EL (cell line): ENCODE measurements at places on chromosomes 16 and 17.

GRCh38 chr17:50051606-50052005 is 4.3 kb upstream of the ITGA3 start:
- peak; percentile 39 for DNase-seq

DNA sequence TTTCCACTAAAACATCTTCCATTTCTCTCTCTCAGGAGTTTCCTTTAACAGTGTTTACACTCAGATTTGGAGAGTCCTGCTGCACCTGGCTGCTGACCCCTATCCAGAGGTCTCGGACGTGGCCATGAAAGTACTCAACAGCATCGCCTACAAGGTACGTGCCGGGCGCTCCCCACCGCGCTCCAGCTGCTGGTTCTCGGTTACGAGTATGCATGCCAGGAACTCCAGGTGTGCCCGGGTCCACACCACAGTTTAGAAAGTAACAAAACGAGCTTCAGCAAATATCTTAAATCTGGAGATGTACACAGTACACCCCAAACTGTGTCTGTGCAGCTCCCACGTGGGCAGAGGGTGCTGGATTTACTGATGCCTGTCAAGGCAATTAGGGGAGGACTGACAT is 82.9 kb upstream of the CHMP6 start:
- DNase-seq, result no peak

- peak; percentile 20 for DNase-seq
These were observed 34.1 kb upstream of the CDC6 start for GRCh38 chr17:40253565-40253964.

DNA sequence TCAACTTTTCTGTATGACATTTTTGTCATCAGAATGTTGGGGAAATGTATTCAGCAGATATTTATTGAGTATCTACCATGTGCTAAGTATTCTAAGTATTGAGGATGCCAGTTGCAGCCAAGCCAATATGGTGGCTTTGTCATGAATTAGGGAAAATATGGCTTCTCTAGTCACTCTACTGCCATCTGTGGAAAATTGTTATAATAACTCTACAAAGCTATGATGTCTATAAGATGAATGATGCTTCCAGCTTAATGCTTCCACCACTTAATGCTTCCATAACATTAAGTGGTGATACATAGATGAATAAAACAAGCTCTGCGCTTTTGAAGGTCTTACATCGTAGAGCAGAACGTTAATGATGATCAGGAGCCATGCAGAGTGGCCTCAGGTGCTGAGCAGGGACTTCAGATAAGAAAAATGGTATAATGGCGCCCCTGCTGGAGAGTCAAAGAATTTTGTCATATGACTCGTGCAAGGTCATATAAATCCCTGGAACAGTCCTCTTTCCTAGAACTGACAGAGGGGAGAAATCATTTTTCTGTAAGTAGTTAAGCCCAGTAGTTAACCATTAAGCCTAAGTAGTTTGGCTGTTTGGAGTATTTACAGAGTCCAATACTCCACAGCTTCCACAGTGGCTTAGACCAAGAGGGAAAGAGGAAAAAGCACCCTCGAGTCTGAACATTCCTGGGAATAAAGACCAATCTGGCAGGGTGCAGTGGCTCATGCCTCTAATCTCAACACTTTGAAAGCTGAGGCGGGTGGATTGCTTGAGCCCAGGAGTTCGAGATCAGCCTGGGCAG is 2.7 kb upstream of the TMIGD1 start:
- peak; percentile 66 for DNase-seq

DNA sequence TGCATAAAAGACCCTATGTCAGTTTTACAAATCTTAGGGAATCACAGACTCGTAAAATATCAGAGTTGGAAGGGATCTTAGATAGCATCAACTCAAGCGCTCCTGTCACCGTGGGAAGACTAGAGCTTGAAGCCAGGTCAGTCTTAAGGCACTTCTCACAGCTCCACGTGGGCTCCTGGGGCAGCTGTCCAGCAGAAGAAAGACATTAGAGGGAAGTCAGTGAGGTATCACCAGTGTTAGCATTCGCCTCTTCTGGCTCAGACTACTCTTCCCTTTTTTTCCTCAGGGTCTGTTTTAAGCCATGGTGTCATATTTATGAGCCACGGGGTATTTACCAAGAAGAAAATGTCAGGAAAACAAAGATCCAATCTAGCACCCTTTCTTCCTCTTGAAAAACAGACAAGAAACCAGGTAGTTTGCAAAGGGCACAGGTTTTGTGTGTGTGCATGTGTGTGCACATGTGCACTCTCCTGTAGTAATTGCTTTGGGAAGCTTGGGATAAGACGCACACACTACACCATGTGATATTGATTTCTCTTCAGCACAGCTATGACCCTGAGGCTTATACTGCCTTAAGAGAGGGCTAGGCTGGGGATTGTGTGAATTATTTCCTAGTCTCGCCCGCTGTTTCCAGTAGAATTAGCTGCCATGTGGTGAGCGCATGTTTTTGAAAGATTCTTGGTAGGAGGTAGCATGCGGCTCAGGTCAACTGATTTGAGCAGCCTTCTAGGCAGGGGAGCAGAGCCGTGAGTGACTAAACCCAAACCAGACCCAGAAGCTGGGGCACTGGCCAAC is 61.0 kb upstream of the ELAC2 start:
- DNase-seq, result no peak

DNA sequence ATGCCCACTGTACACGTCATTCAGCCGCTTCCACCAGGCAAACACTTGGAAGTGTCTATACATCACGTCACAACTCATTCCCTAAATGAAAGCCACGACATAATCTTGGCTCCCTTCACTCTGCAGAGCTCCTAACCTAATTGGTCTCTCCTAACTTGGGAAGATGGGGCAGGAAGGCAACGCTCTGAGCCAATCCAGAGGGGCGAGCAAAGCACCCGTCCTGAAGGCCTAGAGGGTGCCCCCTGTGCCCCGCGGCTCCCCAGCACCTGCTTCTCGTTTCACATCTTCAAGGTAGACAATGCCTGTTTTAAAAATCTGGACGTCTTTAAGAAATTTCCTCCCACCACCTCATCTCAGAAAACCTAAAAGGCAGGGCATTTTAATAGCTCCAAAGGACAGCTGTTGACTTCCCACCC is 1.0 kb downstream of the CSNK2A2 start:
- DNase-seq, result peak; percentile 11

DNA sequence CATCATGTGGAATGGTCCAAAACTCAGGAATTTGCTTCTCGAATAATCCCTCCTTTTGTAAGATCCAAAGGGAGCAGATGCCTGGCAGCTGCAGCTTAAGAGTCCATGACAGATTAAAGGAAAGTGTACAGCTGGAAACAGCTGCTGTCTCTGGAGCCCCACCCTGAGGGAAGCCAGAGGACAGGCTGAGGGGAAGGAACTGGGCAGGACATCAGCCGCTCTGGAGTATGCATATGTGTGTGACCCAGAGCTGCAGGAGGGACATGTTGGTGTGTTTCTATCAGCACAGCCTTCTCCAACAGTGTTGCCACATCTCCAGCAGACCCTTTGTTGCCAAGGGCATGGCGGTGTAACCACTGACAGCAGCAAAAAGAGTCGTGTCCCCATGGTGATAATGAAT is 46.2 kb downstream of the CYB561 start:
- no peak for DNase-seq

DNA sequence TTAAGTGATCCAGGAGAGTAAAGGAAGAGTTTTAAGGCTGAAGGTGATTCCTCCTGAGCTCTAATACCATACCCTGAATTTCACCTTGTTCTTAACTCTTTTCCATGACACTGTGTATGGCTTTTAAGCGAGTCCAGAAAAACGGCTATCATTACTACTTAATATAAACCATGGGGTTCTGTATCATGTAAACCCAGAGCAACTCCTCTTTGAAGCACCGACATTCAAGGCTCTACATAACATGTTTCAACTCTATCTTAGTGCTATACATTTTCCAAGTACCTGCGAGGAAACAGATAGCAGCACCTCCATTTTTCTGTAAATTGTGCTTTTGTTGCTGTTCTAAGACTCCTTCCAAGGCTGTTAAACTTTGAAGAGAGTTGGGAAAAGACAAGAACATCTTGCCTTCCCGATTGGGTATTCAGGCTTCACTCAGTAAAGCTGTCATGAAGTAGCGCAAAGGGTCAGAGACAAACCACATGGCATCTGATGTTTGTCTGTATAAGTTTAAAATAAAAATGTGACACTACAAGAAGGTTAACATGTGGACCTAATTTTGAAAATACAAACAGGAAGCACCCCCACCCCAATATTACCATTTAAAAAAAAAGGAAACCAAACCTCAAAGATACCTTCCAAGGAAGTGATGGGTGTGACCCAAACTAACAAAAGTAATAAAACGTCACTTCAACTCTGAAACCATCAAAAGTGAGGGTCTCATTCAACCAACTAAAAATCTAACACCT is 3.9 kb downstream of the STAT5B start:
- DNase-seq, result no peak

- no peak for DNase-seq
These were observed 6.6 kb downstream of the LPO start for GRCh38 chr17:58244963-58245362.

- peak; percentile 20 for DNase-seq
These were observed 24.4 kb downstream of the ATP6V0D1 start for GRCh38 chr16:67456391-67457081.

DNA sequence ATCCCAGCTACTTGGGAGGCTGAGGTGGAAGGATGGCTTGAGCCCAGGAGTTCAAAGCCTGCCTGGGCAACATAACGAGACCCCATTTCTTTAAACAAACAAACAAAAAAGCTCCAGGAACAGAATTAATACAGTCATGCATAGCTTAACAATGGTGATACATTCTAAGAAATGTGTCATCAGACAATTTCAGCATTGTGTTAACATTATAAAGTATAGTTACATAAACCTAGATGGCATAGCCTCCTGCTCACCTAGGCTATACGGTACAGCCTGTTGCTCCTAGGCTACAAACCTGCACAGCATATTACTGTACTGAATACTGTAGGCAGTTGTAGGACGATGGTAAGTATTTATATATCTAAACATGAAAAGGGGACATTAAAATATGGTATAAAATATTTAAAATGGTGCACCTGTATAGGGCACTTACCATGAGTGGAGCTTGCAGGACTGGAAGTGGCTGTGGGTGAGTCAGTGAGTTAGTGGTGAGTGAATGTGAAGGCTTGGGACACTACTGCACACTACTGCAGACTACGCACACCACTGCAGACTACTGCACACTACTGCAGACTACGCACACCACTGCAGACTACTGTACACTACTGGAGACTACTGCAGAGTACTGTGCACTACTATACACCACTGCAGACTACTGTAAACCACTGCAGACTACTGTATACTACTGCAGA is 74.6 kb downstream of the TMC6 start:
- no peak for DNase-seq

DNA sequence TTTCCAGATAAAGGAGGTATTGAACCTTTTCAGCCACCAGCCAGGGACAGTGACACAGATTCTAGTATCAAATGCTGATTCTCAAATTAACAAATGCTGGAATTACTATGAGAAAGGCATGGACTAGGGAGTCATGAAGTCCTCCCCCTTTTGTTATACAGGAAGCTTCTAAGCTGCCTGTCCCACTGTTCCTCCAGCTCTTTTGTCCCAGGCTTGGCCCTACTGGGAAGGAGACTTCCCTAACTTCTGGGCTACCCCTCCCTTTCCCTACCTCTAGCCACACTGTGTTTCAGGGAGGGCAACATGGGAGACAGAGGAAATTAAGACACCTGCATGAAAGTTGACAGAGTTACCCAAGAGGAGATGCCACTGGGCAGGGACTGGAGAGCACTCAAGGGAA is 192.5 kb downstream of the CDH13 start:
- no peak for DNase-seq

DNA sequence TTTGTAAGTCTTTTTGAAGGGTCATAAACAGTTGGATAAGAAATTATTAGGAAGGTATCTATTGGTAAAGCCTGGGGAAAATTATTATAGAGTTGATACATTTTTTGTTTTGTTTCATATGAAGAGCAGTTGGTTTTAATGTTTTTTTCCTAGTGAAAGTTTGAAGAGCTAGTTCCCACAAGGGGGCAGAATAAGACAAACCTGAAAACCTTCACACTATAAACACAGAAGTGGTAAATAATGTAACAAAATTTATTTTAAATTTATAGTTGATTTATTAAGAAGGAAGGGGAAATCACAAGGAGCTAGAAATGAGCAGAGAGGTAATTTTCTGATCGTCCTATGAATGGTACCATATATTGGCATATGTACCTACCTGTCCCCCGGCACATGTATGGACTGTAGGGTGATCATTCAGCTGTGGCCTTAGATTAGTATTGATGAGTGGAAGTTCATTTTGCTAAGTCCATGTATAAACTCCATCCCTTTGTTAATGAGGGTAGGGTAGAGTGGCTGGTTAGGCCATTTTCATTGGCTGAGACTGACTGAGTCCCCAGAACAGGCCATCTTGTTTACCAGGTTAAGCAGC is 116.3 kb downstream of the TANC2 start:
- peak; percentile 37 for DNase-seq

DNA sequence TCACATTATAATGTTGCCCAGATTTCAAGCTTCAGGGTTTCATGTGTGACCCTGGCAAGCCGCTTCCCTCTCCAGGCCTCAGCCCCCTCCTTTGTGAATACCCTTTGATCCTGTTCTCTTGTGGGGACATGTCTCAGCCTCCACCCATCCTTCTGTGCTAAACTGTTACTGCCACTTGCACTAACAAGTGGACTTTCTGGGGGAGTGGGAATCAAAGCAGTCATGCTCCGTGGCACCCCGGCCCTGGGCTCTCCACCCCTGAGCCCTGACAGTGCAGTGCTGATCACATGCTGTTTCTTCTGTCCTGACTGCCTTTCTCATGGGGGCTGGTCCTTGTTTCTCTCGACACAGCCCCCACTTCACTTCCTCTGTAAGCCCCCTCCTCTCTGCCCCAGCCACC is 9.7 kb upstream of the DCAF7 start:
- no peak for DNase-seq

DNA sequence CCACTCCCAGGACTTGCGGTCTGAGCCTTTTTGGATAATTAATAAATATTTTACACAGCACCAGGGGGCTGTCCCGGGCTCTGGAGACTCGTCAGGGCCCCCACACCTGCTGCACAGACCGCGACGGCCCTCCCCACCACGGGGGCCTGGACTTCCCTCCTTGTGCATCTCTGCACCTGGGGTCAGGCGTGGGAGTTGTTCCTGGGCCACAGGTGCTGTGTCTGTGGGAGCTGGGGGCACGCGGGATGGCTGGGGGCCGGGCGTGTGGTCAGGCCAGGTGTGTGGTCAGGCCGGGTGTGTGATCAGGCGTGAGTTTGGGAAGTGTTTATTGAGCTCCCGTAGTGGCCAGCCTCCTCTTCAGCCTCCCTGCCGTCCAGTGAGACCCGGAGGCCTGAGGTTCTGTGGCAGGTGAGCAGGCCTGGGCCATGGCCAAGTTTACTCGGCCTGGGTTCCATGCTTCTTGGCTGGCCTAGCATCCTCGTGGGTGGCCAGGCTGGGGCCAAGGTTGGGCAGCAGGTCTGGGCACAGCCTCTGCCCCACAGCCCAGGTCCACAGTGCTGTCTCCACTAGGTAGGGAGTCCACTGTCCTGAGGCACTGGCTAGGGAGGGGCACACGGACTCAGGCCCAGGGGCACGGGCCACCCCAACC is 1.9 kb upstream of the STUB1 start:
- DNase-seq, result no peak

DNA sequence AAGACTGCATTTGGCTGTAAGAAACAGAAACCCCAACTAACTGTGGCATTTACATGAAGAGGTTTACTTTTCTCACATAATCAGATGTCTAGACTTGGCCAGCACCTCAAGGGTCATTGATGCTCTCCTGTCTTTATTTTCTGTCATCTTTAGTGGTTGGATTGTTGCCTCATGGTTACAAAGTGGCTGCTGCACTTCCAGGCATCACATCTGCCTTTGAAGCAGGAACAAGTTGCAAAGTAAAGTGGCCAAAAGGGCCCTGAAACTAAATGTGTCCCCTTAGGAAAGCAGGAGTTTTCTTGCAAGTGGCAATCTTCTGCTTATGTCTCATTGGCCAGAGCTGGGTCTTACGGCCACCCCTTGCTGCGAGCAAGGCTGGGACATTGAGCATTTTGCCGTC is 26.5 kb upstream of the STH start:
- no peak for DNase-seq
